ENCODE measurements at places on chromosomes 5 and 9. TPM values are rescaled to one million over a fixed set of nuclear protein-coding genes. Genes with fewer than 3 reads are reported as not detected.

- H3K36me3 ChIP-seq = no peaks in the 10 kb centered on the region
- no peak overlapping the region for H3K4me3 ChIP-seq
- no peak for DNase-seq
- no peaks in the 10 kb centered on the region for H3K27me3 ChIP-seq
- peak overlapping the region; percentile 33 for H3K27ac ChIP-seq
- peaks cover 11% of the 10 kb centered on the region for H3K4me1 ChIP-seq
Measured at GRCh38 chr5:73544429-73545402, 20.7 kb downstream of the ANKRA2 start.

DNA sequence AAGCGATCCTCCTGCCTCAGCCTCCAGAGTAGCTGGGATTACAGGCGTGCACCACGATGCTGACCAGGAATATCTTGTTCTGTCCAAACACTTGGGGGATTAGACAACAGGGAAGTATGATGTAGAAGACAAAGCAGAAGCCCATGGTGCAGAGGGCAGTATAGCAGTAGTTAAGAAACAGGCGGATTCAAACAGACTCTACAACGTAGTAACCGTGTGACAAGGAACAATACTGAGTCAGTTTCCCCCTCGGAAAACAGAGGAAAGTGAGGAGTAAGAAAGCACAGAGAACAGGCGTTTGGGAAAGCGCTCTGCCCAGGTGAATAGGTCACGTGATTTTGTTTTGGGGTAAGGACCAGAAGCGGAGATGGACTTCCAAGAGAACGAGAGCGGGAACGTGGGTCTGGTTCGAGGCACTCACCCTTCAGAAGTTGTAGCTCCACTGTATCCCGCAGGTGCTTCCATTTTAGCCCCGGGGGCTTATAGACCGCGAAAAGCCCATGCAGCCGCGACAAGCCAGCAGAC lies 306 bp downstream of the TRUB2 start:
- DNase-seq = no peak
- peaks cover 56% of the 10 kb centered on the region for H3K4me1 ChIP-seq
- H3K27ac ChIP-seq = peak overlapping the region; percentile 96
- peak overlapping the region; percentile 73 for H3K4me3 ChIP-seq
- peaks cover 2% of the 10 kb centered on the region for H3K36me3 ChIP-seq

DNA sequence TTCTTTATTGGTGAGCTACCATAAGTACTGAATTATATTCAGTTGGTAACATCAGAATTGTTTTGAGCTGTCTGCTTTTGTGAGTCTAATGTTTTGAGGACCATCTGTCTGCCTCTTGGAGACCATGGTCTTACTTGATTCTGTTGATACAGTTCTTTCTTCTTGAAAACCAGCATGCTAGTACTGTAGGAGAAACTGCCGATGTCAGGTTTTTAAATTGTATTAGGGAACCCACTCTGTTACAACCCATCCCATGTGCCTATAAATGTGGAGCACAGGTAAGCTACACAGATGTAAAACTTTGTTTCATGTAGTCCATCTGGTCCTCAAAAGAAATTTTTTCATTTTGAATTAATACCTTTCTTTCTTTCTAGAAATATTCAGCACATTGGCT lies 103.4 kb upstream of the DMRTA1 start:
- no peak overlapping the region for H3K27ac ChIP-seq
- H3K27me3 ChIP-seq = no peaks in the 10 kb centered on the region
- no peaks in the 10 kb centered on the region for H3K36me3 ChIP-seq
- no peak overlapping the region for H3K4me3 ChIP-seq
- no peaks in the 10 kb centered on the region for H3K4me1 ChIP-seq

GRCh38 chr9:93979721-93980120 lies 24.6 kb upstream of the BARX1 start:
- no peak for DNase-seq
- no peaks in the 10 kb centered on the region for H3K36me3 ChIP-seq
- no peak overlapping the region for H3K4me3 ChIP-seq
- H3K27ac ChIP-seq = no peak overlapping the region

DNA sequence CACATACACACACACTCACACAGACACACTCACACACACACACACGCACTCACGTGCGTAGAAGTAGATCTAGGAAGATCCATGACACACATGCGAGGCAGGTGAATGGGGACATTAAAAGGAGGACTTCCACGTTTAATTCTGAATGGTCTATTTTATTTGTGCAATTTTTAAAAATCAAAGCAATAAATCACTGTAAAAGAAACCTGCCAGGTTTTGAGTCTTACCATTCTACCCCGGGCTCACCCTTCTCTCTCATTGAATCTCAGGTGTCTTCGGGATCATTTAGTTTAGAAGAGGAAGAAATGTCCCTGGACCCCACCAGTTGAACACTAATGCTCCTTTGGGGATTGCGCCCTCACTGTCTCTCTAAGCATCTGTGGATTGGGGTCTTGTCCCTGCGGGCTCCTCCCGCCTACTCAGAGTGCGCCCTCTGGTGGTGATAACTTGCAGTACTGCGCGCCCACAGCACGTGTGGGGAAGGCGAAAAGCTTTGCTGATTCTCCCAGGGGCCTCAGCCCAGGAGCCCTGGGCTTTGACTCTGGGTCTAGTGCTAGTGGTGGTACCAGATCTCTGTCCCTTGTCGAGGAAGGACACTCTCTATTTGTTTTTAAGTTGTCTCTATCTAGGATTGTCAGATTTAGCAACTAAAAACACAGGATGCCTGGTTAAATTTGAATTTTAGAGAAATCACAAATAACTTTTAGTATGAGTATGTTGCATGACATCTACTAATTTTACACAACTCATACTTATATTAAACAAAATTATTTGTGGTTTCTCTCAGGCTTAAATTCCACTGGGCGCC lies 34.8 kb downstream of the BOD1 start:
- H3K27me3 ChIP-seq = no peaks in the 10 kb centered on the region
- no peak overlapping the region for H3K27ac ChIP-seq
- no peak for DNase-seq
- no peaks in the 10 kb centered on the region for H3K4me1 ChIP-seq

DNA sequence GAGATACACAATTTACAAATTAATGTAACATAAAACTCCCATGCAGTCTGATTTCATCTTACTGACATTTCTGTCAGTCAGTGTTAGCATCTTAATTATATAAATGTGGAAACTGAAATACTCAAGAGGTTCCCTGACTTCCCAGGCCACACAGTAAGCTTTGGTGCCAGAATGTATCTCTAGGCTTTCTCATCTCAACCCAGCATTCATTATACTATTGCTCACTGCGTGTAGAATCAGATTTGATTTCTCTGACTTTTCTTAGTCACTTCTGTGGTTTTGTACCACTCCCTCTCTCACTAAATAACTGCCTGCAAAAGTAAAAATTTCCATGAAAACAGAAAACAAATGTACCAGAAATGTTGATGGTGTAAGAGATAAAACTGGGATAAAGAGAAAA lies 31.7 kb upstream of the CDKN2B start:
- H3K27me3 ChIP-seq = no peaks in the 10 kb centered on the region
- peaks cover 19% of the 10 kb centered on the region for H3K4me1 ChIP-seq
- H3K27ac ChIP-seq = peak overlapping the region; percentile 20
- no peak overlapping the region for H3K4me3 ChIP-seq
- no peak for DNase-seq

DNA sequence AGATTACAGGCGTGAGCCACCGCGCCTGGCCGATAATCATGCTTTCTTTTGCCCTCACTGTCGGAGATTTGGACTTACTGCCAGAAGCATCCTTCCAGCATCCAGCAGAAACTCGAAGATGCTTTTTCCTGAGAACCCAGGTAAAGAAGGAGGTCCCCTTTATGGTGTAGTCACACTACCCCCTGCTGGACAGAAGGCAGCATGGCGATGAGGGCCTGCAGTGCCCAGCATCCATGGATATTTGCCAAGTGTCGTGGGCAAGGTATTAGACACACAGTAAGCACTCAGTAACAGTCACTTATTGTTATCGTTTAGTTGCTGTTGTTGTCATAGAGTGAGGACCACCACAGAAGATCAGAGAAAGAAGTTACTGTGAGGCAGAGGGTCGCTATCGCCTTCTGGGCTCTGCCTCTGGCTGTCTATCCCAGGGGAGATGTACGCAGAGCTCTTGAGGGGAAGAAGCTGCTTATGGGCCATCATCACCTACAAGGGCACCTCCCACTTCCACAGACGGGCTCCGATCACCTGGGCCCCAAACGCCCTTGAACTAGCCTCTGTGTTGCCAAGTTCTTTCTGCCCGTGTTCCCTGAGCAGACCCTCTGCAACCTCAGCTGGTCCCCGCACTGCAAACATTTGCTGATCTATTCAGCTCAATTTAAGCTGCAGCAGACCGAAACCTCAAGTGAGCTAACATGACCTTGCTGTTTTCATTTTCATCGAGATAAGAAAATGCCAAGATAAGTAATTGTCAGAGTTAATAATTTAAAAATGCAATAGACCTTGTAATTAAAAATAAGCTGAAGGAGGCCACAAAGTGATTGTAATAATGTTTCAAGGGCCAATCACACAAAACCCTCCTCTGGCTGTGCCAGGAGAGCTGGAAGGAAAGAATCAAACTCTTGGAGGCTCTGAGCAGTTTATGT lies 23.9 kb downstream of the C5orf15 start:
- DNase-seq = no peak
- H3K4me1 ChIP-seq = no peaks in the 10 kb centered on the region
- no peak overlapping the region for H3K4me3 ChIP-seq
- H3K36me3 ChIP-seq = no peaks in the 10 kb centered on the region

- H3K27me3 ChIP-seq = no peaks in the 10 kb centered on the region
- no peaks in the 10 kb centered on the region for H3K4me1 ChIP-seq
- no peak overlapping the region for H3K4me3 ChIP-seq
- no peak for DNase-seq
Measured at GRCh38 chr5:121171834-121172233, 679.8 kb upstream of the FTMT start.

- DNase-seq = no peak
- H3K36me3 ChIP-seq = no peaks in the 10 kb centered on the region
- H3K27me3 ChIP-seq = peaks cover 21% of the 10 kb centered on the region
- H3K27ac ChIP-seq = no peak overlapping the region
Measured at GRCh38 chr5:1448511-1449011, 3.3 kb upstream of the SLC6A3 start.

GRCh38 chr9:113953531-113953930 lies 77.4 kb downstream of the ZNF618 start:
- no peaks in the 10 kb centered on the region for H3K36me3 ChIP-seq
- no peak overlapping the region for H3K27ac ChIP-seq
- DNase-seq = no peak
- no peaks in the 10 kb centered on the region for H3K27me3 ChIP-seq
- H3K4me3 ChIP-seq = no peak overlapping the region

DNA sequence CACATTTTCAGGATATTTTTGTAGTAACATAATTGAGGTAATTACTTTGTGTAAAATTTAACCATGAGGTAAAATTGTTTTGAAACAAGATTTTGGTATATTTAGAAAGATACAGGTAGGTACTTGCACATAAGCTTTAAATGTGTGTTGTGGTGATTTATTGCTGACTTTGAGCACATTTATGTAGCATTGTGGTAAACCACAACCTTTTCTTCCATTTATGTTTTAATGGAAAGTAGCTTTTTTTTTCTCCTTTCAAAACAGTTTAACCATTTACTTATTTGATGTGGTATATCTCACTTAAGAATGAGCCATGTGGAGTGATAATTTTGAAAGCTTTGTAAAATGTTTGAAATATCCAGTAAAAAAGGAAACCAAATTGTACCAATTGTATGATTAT lies 35.6 kb downstream of the FCHO2 start:
- no peaks in the 10 kb centered on the region for H3K27me3 ChIP-seq
- no peak for DNase-seq
- no peaks in the 10 kb centered on the region for H3K4me1 ChIP-seq

MOB3B gene
- total RNA-seq = 6.3 TPM

LPAR1 gene
- total RNA-seq = 59.5 TPM

STC2 gene
- total RNA-seq = 2.2 TPM

C5orf58 gene
- total RNA-seq = not detected

Measured in esophagus squamous epithelium (tissue), 5 donors.